Naive thymus-derived CD4-positive, alpha-beta T cell (primary cell): ENCODE measurements at places on chromosomes 4 and X. TPM values are rescaled to one million over a fixed set of nuclear protein-coding genes. Genes with fewer than 3 reads are reported as not detected.
A peak's percentile ranks its signal among the peaks of the same experiment; 100 is the strongest.

GRCh38 chrX:37608156-37608555 lies 36.7 kb downstream of the LANCL3 start:
- no peak for DNase-seq
- no peaks in the 10 kb centered on the region for H3K27me3 ChIP-seq
- H3K4me3 ChIP-seq: no peak overlapping the region
- H3K27ac ChIP-seq: no peak overlapping the region
- no peaks in the 10 kb centered on the region for H3K36me3 ChIP-seq
- H3K4me1 ChIP-seq: no peaks in the 10 kb centered on the region

DNA sequence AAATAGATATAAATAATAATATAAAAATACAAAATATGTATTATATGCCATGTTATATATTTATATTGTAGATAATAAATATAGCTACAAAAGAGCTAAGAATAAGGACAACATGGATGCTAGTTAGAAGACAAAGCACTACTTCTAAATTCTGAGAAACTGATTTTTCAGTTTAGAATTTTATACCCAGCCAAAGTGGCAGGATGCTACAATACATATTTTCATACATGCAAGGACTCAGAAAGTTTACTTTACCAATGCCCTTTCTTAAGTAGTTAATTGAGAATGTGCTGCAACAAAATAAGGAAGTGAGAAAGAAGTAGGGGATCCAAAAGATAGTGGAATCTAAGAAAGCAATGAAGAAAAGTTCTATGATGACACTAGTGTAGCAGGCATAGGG lies 64.5 kb downstream of the PDE5A start:
- H3K4me1 ChIP-seq: no peaks in the 10 kb centered on the region
- no peak for DNase-seq
- no peak overlapping the region for H3K27ac ChIP-seq
- H3K27me3 ChIP-seq: no peaks in the 10 kb centered on the region

DNA sequence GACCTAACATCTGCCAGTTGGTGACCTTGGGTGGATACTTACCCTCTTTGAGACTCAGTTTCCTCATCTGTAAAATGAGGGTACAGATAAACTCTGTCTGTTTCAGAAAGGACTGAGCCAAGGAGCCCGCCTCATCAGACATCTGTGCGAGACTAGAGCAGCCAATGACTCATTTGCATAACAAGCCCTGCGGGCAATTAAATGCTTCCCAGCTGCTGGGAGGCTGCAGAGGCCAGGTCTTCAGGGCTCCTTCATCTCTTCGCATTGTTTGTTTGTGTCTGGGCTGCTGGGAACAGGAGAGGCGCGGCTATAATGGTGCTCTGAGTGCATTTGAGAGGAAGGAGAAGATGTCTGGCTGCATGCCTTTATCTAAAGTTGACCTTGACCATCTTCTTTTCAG lies 85.0 kb downstream of the ADRA2C start:
- no peak for DNase-seq
- no peaks in the 10 kb centered on the region for H3K36me3 ChIP-seq
- H3K27me3 ChIP-seq: no peaks in the 10 kb centered on the region
- H3K4me3 ChIP-seq: no peak overlapping the region
- no peaks in the 10 kb centered on the region for H3K4me1 ChIP-seq

- no peaks in the 10 kb centered on the region for H3K4me1 ChIP-seq
- DNase-seq: no peak
- H3K27me3 ChIP-seq: no peaks in the 10 kb centered on the region
- no peaks in the 10 kb centered on the region for H3K36me3 ChIP-seq
- no peak overlapping the region for H3K27ac ChIP-seq
Observed at GRCh38 chr4:39232100-39232499, 49.8 kb downstream of the WDR19 start.

DNA sequence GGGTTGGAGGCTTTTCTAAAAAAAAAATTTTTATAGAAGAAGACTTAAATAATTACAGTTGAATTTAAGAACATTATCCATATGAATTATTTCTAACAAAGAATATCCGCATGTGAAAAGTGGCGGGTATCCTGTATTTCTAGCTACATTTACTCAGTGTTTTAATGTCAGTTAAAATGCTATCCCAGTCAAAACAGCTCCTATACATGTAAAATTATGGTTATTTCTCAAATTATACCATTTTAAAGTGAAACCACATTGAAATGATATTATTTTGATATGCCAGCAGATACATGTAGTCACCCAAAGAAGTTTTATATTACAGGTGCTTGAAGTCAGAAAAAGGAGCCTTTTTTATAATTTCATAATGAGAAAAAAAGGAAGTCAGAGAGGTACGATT lies 168.5 kb upstream of the ATOH1 start:
- H3K27me3 ChIP-seq: no peaks in the 10 kb centered on the region
- H3K36me3 ChIP-seq: no peaks in the 10 kb centered on the region
- no peak overlapping the region for H3K27ac ChIP-seq
- DNase-seq: no peak
- H3K4me1 ChIP-seq: no peaks in the 10 kb centered on the region

DNA sequence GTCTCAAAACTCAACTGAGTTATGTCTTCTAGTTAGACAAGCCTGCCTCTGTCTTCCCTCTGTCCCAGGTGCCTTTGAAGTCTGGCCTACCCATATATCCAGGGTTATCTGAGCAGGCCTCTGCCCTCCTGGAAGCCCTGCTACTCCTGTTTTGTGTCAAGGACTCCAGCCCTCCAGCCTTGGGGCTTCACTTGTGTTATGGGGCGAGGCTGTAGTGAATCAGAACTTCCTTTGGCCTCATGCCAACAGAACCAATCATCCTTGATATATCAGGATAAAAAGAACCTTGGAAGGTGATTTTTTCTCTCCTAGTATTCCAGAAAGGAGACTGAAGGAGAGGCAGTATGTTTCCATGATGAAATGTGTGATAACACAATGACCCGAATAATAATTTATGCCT lies 8.9 kb upstream of the ADGRG4 start:
- no peak overlapping the region for H3K27ac ChIP-seq
- H3K36me3 ChIP-seq: no peaks in the 10 kb centered on the region
- no peak overlapping the region for H3K4me3 ChIP-seq
- no peaks in the 10 kb centered on the region for H3K27me3 ChIP-seq
- no peaks in the 10 kb centered on the region for H3K4me1 ChIP-seq
- DNase-seq: no peak

- H3K27ac ChIP-seq: no peak overlapping the region
- no peaks in the 10 kb centered on the region for H3K4me1 ChIP-seq
- H3K4me3 ChIP-seq: no peak overlapping the region
Observed at GRCh38 chr4:9845791-9846493, 64.5 kb downstream of the DRD5 start.

GRCh38 chr4:108072300-108072699 lies 82.6 kb downstream of the HADH start:
- H3K4me1 ChIP-seq: peaks cover 23% of the 10 kb centered on the region
- H3K27ac ChIP-seq: peak overlapping the region; percentile 77
- H3K4me3 ChIP-seq: peak overlapping the region; percentile 0
- no peaks in the 10 kb centered on the region for H3K27me3 ChIP-seq
- DNase-seq: peak; percentile 87

DNA sequence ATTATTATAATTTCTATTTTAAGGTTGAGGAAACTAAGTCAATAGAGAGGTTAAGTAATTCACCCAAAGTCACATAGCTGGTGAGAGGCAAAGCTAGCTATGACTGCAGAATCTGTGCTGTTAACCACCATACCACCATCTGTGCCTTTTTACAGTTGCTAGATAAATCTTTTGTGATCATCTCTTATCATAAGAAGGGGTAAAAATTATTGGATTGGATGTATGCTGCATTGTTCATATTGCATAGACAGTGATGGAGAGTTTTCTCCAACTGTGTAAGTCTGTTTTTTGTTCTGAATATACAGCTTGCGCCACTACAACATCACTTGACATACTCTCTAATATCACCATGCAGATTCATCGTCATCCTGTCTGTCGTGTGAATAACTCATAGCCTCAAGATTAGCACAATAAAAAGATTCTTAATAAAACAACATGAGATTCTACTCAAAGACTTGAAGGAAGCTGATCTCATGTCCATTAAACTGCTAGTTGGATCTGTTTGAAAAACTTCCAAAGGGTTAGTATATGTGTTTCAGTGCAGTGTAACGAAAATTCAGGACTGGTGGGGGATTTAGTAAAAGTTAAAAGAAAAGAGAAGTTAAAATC lies 495.9 kb downstream of the SPRY1 start:
- no peak overlapping the region for H3K27ac ChIP-seq
- no peaks in the 10 kb centered on the region for H3K27me3 ChIP-seq
- H3K36me3 ChIP-seq: no peaks in the 10 kb centered on the region
- H3K4me3 ChIP-seq: no peak overlapping the region

The CSAG1 gene
- total RNA-seq: not detected
